DMS153 (cell line): ENCODE measurements at places on chromosomes 4 and X.

DNA sequence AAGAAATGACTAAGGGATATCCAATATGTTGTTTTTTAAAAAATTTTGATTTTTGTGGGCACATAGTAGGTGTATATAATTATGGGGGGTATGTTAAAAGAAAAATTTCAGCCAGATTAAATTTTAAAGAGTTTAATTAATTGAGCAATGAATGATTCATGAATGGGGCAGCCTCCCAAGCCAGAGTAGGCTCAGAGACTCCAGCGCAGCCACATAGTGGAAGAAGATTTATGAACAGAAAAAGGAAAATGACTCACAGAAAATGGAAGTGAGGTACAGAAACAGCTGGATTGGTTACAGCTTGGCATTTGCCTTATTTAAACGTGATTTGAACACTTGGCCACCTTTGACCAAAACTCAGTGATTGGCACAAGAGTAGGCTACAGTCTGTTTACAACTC is 91.7 kb downstream of the SPATA18 start:
- no peak for DNase-seq

- DNase-seq: no peak
Observed at GRCh38 chrX:155997436-155997835, at the start of gene IL9R. Gene IL9R (plus strand): TSS chrX:155997696. CDS start chrX:155997760, 64 bp downstream.

GRCh38 chrX:10519761-10520160 is 100.6 kb downstream of the MID1 start:
- no peak for DNase-seq

GRCh38 chr4:56668267-56668666 is 12.8 kb downstream of the HOPX start:
- DNase-seq: no peak

GRCh38 chrX:47091149-47091775 is 13.0 kb downstream of the RGN start:
- no peak for DNase-seq

DNA sequence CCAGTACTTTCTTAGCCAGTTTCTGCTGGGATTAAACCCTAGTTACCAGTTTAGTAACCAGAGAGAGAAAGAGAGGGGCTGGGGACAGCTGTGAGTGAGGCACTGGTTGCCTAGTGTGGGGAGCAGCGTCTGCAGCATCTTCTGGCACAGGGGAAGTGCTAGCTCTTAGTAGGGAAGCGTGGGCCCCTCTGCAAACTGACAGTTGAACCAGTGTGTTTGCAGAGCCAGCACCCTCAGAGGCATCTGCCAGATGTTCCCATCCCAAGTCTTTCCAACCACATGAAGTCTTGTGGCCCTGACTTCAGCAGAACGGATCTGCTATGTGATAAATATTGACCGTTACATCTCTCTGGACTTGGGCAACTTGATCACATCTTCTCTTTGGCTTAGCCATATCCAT is 15.0 kb downstream of the RBMX2 start:
- no peak for DNase-seq

GRCh38 chr4:55346851-55347255 is 811 bp downstream of the SRD5A3 start:
- no peak for DNase-seq

DNA sequence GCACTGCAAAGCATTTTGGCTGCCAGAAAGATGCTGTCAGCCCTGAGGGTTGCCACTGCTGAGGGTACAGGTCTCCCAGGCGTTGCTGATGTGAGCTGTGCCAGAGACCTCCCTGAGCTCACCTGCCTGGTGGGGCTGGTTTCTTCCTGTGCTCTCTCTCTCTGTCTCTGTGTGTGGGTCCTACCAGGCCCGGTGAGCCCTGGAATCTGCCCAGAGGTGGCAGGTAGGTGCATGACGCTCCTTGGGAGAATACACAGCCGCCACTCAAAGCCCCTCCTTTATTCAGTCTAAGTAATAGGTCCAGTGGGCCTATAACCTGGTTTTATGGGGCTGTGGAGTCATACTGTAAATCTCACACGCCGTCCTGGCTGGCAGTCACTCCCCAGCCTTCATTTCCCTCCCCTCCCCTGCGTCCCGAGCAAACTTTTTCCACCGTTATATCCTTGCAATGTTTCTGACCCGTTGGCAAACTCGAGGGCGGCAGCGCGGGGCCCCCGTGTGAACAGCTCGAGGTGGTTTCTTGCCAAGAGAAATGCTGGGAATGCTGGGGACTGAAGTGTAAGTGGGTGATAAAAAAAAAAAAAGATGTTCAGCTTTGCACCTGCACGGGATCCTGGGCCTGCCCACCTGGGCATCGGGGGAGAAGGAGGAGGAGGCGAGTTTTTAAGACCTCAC is 245.9 kb downstream of the CRLF2 start:
- no peak for DNase-seq

- DNase-seq: no peak
Observed at GRCh38 chrX:140697618-140698017, 11.9 kb upstream of the LINC00632 start.

DNA sequence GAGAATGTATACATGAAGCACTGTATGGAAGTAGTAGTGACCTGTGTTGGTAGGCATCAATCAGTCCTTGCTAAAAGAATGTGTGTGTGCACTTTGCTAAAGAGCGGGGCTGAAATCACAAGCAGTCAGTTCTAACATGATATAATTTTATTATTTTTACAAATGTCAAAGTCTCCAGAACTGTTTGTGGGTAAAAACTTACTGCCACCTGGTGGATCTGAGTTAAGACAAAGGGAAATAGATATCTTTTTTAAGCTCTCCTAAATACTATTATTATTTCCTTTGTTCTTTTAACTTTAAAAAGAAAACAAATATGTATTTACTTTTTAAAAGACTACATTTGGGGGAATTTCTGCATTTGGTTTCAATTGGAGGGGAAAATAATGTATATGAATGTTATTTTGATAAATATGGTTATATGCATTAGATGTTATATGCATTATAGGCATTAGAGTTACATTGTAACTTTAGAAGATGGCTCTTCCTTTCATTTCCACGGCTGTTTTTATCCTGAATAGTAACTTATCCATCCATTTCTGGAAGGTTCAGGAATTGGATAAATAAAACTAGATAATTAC is 7.8 kb upstream of the CLOCK start:
- DNase-seq: no peak

DNA sequence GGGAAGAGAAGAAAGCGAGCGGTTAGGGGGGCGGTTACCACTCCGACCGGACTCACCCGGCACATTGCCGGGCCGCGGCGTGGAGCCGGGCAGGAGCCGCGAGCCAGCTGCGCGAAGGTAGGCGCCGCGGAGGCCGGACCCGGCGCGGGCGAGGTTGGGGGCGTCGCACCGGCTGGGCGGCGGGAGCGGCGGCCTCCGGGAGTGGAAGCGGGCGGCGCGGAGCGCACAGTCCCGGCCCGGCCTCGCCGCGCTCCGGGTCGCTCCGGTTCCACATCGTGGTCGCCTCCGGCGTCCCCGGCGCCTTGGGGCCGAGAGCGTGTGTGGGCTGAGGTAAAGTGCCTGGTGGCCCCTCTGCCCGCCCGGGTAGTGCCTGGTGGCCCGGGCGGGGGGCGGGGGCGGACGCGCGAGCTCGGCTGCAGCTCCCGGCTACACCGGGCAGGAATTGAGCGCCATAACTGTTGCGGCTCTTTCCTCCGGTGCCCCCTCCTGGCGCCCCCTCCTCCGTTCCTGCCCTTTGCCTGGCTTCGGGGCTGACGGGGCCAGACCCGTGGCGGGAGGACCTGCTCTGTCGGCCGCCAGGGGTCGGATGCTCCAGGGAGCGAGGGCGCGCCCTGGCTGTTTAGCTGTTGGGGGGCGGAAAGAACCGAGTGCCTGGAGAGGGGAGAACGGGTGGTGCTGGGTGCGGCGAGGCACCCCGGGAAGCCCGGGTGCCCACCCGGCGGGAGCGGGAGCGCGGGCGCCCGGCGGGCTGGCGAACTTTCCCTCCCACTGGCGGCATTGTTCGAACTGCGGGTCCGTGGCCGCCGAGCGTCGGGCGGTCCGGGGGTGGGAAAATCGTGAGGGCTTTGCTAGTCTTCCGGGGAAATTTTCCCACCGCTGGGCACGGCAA is 626 bp downstream of the JADE3 start:
- no peak for DNase-seq

DNA sequence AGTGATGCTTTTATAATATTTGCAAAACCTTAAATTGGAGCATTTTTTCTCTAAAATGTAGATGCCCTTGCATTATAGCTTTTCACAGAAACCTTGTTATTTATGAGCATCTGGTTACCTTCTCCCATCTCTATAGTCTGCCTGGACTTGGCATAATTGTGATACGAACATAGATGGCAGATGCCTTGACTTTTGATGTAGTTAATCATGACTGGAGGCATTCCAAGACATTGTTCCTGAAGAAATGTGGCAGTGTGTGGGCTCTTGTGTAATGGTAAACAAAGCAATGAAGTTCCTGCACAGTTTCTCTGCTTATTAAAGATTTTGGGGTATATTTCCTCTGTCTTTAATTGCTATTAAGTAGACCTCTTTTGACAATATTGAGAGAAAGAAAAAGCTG is 500.1 kb downstream of the PCDH19 start:
- no peak for DNase-seq

DNA sequence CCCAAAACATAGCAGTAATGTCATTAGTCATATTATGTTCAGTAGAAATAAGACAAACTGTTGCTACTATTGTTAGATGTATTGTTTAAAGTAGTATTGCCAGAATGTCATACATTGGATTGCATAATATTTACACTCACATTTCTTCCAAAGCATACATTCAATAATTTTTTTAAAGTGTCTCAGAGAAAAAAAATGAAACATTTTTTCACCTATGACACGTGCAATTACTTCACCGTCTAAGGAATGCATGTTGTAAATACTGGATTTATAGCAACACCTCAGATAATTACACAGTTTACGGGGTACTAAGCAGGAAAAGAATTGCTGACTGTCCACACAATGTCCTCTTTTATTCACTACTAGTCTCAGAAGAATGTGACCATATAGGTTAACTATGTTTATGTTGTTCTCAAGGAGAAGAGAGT is 162.1 kb downstream of the PCDH18 start:
- DNase-seq: no peak

DNA sequence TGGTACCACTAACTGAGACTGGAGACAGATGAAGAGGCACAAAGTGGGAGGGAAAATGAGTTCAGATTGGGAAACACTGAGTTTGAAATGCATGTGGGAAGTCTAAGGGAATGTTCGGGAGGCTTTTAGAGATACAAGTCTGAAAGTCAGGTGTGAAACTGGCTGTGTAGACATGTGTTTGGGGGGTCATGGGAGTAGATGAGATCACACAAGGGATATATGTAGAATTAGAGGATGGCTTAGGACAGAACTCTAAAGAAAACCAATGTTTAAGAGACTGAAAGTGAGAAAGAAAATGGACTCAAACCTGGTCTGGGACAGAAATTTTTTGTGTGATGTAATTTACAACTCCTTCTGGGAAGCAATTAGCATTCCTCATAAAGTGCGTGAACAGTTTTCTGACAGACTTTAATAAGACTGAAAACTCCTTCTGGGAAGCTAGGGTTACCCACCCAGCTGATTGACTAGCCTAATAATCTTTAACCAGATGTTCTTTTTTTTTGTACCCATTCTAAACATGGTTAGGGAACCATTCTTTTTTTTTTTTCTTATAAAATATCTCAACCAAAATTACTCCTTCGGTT is 8.7 kb upstream of the JADE1 start:
- DNase-seq: no peak

DNA sequence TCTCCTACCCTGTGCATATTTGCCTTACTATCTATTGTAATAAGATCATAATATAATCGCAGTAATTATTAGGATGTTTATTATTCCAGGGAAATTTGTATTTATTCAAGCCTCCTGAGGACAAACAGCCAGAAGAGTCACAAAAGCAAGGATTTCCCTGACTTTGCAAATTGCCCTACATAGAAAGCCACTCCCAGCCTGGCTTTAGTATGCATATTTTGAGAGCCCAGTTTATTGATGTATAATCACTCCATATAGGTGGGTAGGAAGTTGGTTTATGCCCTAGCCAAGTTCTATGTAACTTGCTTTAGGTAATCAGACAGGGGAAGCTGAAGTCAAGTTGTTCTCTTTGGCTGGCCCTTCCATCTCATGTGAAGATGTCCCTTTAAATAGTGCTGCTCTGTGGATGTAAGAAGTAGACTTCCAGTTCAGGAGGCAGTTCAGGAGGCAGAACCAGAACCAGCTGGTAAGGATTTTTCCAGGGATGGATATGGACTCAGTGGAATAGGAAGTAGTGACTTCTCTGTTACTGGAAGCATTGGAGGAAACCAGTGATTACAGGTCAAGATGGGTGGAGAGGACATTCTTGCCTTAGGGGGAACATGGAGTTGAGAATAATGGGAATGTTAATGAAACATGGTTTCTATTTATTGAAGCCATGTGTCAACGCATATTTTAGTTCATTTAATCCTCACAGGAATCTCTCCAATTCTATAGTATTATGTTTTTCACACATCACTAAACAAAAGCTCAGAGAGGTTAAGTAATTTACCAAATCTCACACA is 70.5 kb upstream of the KIT start:
- DNase-seq: no peak

GRCh38 chrX:23855569-23855968 is 52.2 kb downstream of the APOO start:
- DNase-seq: no peak

DNA sequence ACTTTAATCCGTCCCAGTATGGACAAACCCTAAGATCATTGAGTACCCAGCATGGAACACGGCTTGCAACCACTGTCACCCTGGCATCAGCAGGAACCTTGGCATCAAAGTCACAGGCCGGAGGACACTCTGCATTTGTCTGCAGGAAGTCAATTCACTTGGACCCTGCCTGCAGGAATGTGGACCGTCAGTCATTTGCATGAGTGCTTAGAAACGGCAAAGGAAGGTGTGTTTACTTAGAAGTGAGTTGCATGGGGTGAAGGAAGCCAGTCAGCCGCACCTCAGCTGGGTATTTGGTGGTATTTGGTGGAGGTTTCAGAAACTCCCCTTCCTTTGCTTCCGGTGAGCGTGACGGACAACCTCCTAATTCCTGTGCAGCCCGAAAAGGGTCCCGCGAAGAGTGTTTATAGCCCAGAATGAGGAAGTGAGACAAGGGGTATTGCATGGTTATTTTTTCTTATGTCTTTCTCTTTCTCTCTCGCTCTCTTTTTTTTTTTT is 15.5 kb downstream of the P2RY8 start:
- no peak for DNase-seq
